ENCODE measurements at places on chromosomes 12 and 14.

GRCh38 chr12:58413794-58414193 lies 472.4 kb downstream of the ATP23 start:
- DNase-seq = no peak

- DNase-seq = peak; percentile 57
These were observed 21.6 kb downstream of the SPATS2 start for GRCh38 chr12:49388682-49389386.

- peak; percentile 2 for DNase-seq
These were observed 32.4 kb downstream of the AK7 start for GRCh38 chr14:96424109-96424989.

- DNase-seq = no peak
These were observed 6.1 kb downstream of the CD9 start for GRCh38 chr12:6206327-6206726.

DNA sequence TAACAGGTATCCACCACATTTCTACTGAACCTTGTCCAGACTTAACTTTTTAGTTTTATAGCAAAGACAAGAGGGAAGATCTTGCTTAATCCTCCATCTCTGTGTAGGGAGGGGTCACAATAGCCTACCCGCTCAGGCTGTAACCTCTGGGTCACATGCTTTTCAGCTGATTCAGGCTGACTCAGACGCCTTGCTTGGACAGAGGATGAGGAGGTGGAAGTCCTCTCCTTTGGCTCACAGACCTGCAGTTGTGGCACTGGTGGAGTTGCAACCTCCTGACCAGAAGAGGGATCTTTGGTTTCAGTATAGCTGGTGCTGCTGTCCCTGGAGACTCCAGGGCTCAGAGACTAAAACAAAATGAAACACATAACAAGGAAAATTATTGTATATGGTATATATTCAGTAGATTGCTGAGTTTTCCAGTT lies 16.2 kb downstream of the ACIN1 start:
- no peak for DNase-seq

DNA sequence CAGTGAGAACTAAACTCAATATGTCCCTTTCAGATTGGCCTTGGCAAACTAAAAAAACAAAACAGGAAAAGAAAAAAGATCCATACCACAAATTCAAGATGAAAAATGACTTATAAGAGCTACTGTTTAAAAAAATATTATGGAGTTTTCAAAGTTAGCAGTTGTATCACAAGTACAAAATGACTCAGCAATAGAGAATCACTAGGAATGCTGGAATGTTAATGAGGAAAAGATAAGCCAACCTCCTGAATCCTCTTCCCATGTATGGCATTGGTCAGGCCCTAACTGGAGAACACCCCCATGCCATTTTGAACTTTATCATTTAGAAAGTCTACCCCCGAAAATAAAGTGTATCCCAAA lies 62.2 kb downstream of the PPP1R36 start:
- no peak for DNase-seq

DNA sequence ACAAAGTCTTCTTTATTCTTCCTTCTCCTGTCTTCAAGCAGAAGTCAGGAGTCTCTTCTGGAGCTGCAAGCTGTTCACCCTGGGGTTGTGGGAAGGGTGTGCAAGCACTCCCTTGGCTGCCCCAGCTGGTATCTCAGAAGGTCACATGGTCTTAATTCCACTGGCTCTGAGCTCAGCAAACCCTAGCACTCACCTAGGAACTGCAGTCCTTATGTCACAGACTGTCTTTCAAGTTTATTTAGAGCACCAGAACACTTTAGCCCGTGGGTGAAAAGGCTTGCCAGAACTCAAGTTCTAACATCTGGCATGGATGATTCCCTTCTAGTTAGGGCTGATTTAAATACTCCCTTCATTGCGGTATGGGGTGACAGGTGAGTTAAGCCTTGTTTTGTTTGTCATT lies 379.0 kb downstream of the CCER1 start:
- no peak for DNase-seq

DNA sequence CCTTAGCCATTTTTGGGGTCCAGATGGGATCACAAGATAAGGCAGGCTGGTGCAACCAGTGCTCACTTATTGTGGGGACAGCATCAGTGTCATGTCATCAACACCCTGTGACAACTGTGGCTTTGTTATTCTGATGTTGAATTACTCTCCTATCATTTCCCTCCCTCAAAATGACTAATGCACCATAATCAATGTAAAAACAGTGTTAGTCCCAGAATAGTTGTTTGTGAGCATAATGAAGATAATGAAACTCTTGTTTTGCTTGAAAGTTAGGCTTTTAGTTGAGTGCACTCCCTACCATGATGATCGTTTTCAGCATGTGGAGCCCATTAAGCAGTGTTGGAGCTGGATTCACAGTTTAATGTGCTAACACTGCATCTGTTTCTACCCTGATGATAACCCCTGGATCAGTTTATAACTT lies 151.4 kb downstream of the TMTC2 start:
- DNase-seq = no peak

DNA sequence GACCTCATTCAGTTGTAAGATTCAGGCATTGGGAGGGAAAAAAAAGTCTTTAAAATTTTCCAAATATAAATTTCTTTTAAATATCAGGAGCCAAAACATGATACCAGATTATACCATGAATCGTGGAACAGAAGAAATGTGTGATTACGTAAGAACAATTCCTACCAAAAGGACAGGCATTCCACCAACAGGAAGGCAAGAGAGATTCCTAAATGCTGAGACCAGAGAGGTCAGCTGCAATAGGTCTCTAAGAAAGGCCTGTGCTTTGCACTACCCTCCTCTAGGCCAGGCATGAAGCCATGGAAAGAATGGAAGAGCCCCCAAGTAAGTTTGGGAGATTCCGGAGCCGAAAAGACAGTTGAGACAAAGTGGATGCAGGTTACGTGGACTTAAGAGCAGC lies 83.7 kb downstream of the PTGER2 start:
- DNase-seq = no peak

DNA sequence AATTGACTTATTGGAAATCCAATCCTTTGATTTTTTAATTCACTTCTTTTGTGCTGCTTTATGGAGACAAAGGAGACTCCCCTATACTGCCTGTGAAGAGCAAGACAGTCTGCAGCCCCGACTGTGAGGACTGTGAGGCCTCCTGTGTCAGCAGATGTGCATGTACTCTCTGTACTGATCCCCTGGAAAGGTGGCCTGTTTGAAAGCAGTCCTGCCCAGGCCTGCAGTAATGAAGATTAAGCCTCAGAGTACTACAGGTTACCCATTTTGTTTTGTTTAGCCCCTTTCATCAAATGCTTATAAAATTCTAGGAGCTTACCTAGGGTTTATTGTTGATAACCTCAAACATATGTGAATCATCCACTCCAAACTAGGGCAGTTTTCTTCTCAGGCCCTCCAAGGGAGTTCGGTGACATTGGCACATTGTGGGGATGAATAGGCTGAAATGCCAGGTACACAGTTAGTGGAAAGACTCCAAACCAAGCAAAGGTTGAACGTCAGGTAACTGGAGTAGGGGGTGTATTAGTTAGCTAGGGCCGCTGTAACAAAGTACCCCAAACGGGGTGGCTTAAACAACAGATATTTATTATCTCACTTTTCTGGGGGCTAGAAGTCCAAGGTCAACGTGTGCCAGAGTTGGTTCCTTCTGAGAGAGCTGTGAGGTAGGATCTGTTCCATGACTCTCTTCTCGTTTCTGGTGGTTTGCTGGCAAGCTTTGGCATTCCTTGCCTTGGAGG lies 208.7 kb upstream of the BCL2L14 start:
- no peak for DNase-seq

DNA sequence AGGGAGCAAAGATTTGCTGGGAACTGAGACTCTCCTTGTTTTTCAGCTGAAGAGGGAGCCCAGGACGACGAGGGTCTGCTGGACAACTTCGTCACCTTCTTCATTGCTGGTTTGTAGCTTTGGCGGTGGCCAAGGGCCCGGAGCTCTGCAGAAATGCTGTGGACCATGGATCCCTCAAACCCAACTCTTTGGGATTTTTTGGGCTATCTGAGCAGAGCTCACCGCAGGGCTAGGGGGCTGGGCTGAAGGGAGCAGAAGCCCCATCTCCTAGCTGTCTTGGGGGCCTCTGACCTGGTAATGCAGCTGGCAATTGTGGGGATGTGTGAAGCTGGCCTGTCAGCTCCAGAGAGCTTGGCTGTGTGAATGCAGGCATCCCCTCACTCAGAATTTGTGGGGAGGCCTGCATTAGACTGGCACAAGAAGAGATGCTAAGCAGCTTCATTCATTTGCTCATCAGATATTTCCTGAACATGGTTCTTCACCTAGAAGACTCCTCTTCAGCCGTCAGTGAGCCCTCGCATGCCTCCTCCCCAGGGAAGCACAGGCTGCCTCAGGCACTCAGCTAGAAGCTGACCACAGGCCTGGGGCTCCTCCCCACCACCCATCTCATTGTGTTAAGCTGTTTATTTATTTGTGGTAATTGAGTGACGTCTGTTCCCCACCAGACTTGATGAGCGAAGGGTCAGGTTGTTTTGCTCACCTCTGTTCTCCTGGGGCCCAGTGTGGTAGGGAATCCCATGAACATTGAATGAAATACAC lies 32.2 kb downstream of the CYP46A1 start:
- no peak for DNase-seq

DNA sequence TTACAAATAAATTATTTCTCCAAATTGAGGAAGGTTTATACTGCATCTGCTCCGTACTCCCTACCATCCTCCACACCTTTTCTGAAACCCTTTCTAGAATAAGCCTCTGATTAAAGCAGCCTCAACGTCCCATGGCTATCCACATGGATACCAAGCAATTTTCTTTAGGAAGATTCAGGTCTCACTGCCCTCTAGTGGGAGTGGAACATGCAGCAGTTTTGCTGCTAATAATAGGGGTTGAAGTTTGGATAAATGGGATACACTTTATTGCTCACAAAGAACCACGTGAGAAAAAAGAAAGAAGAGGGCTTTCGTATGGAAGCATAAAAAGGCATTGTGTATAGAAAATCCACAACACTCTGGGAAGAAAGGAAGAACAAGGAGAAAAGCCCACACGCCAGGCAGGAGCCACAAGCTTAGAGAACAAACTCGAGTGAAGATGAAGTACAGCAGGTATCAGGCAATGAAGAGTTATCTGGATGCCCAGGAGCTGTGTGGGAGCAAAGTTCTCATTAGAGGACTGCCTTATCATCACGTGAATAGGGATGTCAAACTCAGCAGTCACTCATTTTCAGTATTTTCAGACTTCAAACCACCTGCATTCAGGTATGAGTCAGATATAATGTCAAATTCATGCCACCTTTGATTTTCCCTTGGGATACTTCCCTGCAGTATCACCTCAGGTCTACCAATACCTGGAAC lies 45.8 kb downstream of the CCER1 start:
- no peak for DNase-seq

DNA sequence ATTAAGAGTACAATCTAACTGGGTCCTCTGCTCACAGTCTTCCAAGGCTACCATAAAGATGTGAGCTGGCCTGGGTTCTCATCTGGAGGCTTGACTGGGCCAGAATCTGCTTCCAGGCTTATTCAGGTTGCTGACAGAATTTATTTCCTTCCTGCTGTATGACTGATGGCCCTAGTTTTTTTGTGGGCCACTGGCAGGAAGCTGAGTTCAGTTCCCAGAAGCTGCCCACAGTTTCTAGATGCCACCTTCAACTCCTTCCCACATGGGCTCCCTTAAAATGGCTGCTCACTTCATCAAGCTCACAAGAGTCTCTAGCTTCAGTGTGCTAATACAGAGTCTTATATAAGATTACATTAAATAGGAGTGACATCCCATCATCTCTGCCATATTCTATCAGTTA lies 121.7 kb upstream of the CAND1 start:
- DNase-seq = no peak

DNA sequence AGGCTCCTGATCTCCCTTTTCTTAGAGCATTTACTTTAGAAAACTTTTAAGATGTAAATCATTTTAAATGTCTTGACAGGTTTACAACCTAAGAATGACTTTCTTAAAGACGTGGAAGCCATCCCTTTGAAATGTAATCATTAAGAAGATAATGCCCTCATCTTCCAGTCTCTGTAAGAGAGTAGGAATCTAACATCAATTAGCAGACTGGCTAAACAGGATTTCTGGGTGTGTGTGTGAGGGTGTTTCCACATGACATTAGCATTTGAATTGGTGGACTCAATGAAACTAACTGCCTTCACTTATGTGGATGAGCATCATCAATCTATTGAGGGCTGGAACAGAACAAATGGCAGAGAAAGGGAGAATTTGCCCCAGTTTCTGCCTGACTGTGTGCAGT lies 329.5 kb downstream of the RPL10L start:
- no peak for DNase-seq

GRCh38 chr12:22765421-22766130 lies 140.6 kb downstream of the ETNK1 start:
- DNase-seq = no peak

- DNase-seq = no peak
These were observed 22.8 kb upstream of the USP44 start for GRCh38 chr12:95573951-95574576.

GRCh38 chr14:103260629-103261124 lies 73.4 kb upstream of the EIF5 start:
- no peak for DNase-seq

DNA sequence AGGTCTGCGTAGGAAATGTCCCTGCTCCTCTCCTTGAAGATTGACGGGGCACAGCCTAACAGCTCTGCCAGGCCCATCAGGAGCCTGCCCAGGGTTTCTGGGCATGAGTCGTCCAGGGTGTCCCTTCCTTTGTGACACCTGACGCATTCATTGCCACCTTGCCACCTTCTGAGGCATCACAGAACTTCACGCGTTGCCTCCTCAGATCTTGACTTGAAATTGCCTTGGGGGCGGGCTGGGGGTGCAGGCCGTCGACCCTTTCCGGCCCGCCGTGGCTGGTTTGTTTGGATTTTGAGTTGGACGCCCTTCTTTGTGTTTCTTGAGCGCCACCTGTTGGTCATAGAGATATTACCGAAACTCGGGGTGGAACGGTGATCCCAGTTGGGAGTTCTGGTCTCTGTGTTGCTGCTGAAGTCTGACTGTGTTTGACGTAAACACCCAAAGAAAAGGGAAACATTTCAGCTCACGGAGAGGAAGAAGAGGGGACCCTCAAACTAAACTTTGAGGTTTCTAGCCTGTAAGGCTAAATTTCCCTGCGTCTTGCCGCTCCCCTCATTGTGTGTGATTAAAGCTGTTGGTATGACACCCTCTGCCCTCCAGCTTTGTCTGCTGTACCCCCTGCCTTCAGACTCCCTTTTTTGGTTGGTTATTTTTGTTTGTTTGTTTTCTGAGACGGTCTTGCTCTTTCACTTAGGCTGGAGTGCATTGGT lies 44.6 kb downstream of the MLXIP start:
- DNase-seq = peak; percentile 69

GRCh38 chr12:52338241-52338960 lies 17.2 kb upstream of the KRT83 start:
- no peak for DNase-seq

GRCh38 chr12:49903700-49904423 lies at the start of gene FAIM2:
FAIM2 (minus strand) TSS chr12:49903900; CDS start chr12:49903792, 108 bp downstream.
- DNase-seq = peak; percentile 38

GRCh38 chr14:42961509-42961908 lies 1354.8 kb downstream of the LRFN5 start:
- DNase-seq = no peak

- no peak for DNase-seq
These were observed 6.0 kb downstream of the CDKN1B start for GRCh38 chr12:12723149-12723680.

DNA sequence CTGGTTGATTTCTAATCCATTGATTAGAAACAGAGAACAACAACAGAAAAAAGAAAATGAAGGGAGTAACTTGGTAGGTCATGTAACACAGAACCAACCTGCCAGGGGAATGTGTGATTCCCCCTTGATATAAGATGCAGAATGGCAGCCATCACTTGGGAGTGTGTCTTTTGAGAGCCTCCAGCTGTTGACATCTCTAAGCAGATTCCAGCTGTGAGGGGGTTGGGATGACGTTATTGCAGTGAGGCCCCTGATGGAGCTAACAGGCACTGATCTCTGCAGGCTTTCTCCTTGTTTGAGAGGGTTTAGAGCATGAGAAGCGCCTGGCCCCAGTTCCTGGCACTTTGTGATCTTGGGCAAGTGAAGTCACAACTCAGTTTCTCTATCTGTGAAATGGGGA lies 124.9 kb downstream of the PELI2 start:
- no peak for DNase-seq

Measured in activated CD4-positive, alpha-beta T cell treated with anti-CD3 and anti-CD28 coated beads, Interleukin-2, amount 50 U/mL, for 1 hour (primary cell).